ENCODE measurements at places on chromosomes 4 and X. TPM values are rescaled to one million over a fixed set of nuclear protein-coding genes. Genes with fewer than 3 reads are reported as not detected.

ADH1C gene
- polyA plus RNA-seq, result 11.3 TPM

ZNF674 gene
- polyA plus RNA-seq, result 2.5 TPM

NPNT gene
- polyA plus RNA-seq, result 146 TPM

SOX3 gene
- polyA plus RNA-seq, result not detected

RPL10 gene
- 6,553 TPM for polyA plus RNA-seq

FAT1 gene
- polyA plus RNA-seq, result 113 TPM

PAK3 gene
- polyA plus RNA-seq, result 12.3 TPM

GRCh38 chrX:102892103-102892502 is 45.0 kb upstream of the RAB40AL start:
- H3K4me3 ChIP-seq, result no peak overlapping the region
- DNase-seq, result no peak
- H3K36me3 ChIP-seq, result no peaks in the 10 kb centered on the region
- no peak overlapping the region for H3K27ac ChIP-seq
- H3K4me1 ChIP-seq, result no peaks in the 10 kb centered on the region

DNA sequence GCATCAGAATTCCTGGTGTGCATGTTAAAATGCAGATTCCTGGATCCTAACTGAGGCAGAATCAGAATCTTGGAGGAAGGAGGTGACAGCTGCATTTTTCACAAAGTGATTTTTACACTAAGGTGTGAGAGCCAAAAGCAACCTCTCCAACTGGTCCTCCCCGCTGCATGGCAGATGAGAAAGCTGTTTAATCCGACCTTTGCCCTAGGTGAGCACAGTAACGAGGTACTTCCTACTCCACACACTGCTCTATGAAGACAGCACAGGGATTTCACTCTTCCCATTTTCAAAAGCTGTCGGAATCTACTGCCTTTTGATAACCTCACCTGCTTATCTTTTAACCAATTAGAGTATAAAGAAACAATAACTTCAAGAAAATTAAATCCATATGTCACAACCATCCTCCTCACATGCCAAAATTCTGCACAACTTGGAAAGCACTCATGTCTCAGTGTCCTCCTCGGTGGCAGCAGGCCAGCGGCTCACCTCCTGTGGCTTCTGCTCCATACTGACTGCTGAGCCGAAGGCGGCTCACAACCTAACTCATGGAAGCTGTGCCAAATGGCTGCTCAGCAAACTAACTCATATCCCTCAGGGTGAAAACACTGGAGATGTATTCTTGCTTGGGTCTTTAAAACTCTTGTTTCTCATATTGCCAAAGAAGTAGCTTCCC is 3.6 kb downstream of the CASP6 start:
- no peaks in the 10 kb centered on the region for H3K27me3 ChIP-seq
- peak; percentile 4 for DNase-seq
- H3K4me3 ChIP-seq, result no peak overlapping the region
- H3K36me3 ChIP-seq, result peaks cover 8% of the 10 kb centered on the region
- H3K4me1 ChIP-seq, result peaks cover 12% of the 10 kb centered on the region

- H3K4me1 ChIP-seq, result peaks cover 18% of the 10 kb centered on the region
- H3K27ac ChIP-seq, result peak within 1 kb of the TSS; percentile 87
- H3K27me3 ChIP-seq, result peaks cover 36% of the 10 kb centered on the region
These were observed at the start of gene MAMLD1 for GRCh38 chrX:150362599-150363481. Gene MAMLD1, plus strand, starts transcription at chrX:150363317. Its CDS starts 82,200 bp downstream, at chrX:150445517.

- peaks cover 7% of the 10 kb centered on the region for H3K27me3 ChIP-seq
- no peaks in the 10 kb centered on the region for H3K36me3 ChIP-seq
- no peak overlapping the region for H3K27ac ChIP-seq
These were observed 124.3 kb upstream of the MAMLD1 start for GRCh38 chrX:150238632-150239382.

- peaks cover 14% of the 10 kb centered on the region for H3K27me3 ChIP-seq
- H3K4me1 ChIP-seq, result peaks cover 6% of the 10 kb centered on the region
- H3K36me3 ChIP-seq, result no peaks in the 10 kb centered on the region
- H3K4me3 ChIP-seq, result peak within 1 kb of the TSS; percentile 87
- DNase-seq, result peak; percentile 96
These were observed at the start of gene TCEAL9 for GRCh38 chrX:103356130-103356798. Gene TCEAL9, plus strand, starts transcription at chrX:103356506. Its CDS starts 1,179 bp downstream, at chrX:103357685.

DNA sequence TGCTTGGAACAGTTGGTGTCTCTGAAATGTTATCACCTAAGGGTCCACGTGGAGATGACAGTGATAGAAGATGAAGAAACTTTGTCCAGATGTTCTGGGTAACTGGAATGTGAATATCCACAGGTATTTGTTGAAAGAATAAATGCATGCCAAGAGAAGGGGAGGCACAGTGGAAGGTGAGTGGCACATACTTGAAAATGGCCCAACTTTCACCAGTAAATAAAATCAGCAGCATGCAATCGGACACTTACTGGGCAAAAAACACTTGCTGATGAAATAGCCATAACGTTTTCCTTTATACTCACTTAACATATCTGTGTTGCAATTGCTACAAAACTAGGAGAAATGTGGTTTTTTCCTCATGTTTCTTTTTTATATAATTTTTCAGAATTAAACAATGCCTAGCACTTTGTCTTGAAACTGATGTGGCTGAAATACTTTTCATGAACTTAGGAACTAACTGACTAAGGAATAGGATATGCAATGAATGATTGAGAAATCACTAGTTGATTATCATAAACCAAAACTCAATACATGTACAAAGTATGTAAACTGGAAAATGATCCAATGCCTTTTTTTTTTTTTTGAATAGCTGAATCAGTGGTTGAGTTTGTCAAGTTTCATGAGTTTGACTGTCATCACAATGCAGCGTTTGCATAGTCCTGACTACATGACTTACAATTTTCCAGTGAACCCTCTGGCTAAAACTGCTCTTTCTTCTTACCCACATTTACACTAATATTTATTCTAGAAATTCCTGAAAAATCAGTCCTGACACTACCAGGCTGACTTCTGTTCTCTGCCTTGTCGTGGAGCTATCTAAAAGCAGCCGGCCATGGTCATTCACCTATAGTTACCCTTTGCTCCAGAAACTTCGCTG is 127.4 kb downstream of the CPE start:
- no peaks in the 10 kb centered on the region for H3K36me3 ChIP-seq
- H3K27ac ChIP-seq, result no peak overlapping the region
- no peak overlapping the region for H3K4me3 ChIP-seq
- DNase-seq, result no peak

- H3K27me3 ChIP-seq, result no peaks in the 10 kb centered on the region
- no peaks in the 10 kb centered on the region for H3K36me3 ChIP-seq
- no peak overlapping the region for H3K4me3 ChIP-seq
- no peak overlapping the region for H3K27ac ChIP-seq
- DNase-seq, result no peak
- H3K4me1 ChIP-seq, result no peaks in the 10 kb centered on the region
These were observed 64.3 kb upstream of the GABRE start for GRCh38 chrX:152038804-152039203.

- no peak for DNase-seq
- no peaks in the 10 kb centered on the region for H3K36me3 ChIP-seq
- no peaks in the 10 kb centered on the region for H3K4me1 ChIP-seq
- no peaks in the 10 kb centered on the region for H3K27me3 ChIP-seq
These were observed 71.7 kb downstream of the IDS start for GRCh38 chrX:149433451-149433850.

GRCh38 chr4:21757248-21757647 is 191.3 kb downstream of the KCNIP4 start:
- no peaks in the 10 kb centered on the region for H3K4me1 ChIP-seq
- no peak overlapping the region for H3K27ac ChIP-seq
- H3K4me3 ChIP-seq, result no peak overlapping the region
- no peaks in the 10 kb centered on the region for H3K27me3 ChIP-seq
- H3K36me3 ChIP-seq, result no peaks in the 10 kb centered on the region
- DNase-seq, result peak; percentile 28
